ENCODE measurements at places on chromosomes 5 and 9.

DNA sequence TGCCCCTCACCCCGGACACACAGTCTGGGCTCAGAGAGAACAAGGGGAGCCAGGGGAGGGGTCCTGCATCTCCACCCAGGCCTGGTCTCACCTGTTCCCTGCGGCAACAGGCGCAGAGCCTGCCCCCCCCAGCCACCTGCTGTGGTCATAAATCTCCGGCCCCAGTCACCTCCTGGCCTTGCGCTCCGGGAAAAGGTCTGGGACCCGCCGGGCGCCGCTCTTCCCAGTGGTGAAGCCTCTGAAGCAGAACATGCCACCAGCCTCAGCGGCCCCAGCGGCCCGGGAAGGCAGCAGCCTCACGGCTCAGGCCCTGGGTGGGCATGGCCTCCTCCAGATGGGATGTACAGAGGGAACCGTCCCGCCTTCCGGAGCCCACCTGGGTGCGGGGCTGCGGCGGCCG lies 20.6 kb downstream of the NOTCH1 start:
- DNase-seq, result no peak

DNA sequence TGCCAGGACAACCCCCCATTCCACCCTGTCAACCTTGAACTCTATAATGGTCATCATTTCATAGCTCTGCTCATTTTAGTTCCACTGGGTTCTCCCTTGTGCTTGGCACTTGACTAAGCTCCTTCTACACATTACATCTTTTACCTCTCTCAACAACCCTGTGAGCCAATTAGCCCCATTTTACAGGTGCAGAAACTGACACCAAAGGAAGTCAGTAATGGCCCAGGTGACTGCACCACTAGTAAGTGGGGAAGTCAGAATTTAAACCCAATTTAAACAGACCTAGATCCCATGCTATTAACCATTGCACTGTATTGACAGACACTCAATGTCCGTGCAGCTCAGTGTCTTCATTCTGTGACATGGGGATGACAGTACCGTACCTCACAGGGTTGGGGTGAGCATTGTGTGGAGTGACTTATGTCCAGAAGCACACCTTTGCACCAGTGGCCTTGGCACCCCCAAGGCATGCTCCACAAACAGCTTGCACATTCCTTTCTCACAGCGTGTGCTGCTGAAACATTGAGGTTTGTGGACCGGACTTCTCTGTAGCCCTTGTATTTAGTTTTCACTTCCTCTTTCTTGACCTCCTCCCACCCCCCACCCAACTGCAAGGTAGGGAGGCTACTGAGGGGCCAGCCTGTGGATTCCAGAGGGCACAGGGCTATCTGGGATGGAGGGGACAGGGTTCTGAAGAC lies 23.1 kb downstream of the IRF1 start:
- DNase-seq, result no peak

DNA sequence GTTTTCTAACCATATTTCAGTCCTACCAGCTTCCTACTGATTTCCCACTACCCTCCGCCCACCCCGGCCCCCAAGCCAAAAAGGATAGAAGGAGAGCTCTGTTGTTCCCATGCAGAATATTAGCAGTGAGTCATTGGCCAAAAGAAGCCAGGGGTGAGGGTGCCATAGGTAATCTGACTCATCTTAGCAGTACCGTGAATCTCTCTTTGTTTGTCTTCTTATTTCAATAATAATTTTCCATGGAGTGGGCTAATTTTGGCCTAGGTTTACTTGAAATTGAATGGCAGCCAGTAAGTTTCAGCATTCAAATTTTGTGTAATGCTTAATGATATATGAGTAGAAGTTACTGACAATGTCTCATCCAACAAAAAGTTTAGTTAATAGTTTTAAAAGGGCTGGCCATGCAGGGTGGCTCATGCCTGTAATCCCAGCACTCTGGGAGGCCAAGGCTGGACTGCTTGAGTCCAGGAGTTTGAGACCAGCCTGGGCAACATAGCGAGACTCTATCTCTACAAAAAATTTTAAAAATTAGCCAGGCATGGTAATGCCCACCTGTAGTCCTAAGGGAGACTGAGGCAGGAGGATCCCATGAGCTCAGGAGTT lies 74.2 kb downstream of the C9orf152 start:
- DNase-seq, result no peak

DNA sequence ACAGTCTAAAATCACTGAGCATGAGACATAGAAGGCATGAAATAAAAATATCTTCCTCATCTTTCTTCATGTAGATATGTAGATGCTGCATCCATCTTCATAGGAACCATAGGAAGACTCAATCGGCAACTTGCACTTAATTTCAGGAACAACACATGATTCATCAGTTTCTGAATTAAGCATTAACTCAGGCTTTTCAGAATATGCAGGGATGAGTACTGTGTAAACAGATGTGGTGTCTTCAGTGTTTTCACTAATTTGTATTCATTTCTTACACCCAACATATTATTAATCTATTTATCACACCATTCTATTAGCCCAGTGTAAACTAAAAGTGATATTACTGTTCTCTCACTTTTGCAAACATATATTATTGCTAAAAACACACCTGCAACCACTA lies 305.9 kb upstream of the DAB2 start:
- no peak for DNase-seq

DNA sequence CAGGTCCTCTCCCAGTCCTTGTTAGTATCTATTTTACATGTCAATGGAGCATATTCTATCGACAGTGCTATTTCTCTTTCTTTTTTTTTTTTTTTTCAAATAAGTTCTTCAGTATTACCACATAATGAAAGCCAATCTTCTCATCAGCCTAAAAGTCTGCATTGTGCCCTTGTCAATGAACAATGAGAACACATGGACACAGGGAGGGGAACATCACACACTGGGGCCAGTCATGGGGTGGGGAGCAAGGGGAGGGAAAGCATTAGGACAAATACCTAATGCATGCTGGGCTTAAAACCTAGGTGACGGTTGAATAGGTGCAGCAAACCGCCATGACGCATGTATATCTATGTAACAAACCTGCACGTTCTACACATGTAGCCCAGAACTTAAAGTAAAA lies 47.7 kb upstream of the TEX48 start:
- no peak for DNase-seq

GRCh38 chr5:157294407-157295091 lies 28.6 kb downstream of the CYFIP2 start:
- no peak for DNase-seq

DNA sequence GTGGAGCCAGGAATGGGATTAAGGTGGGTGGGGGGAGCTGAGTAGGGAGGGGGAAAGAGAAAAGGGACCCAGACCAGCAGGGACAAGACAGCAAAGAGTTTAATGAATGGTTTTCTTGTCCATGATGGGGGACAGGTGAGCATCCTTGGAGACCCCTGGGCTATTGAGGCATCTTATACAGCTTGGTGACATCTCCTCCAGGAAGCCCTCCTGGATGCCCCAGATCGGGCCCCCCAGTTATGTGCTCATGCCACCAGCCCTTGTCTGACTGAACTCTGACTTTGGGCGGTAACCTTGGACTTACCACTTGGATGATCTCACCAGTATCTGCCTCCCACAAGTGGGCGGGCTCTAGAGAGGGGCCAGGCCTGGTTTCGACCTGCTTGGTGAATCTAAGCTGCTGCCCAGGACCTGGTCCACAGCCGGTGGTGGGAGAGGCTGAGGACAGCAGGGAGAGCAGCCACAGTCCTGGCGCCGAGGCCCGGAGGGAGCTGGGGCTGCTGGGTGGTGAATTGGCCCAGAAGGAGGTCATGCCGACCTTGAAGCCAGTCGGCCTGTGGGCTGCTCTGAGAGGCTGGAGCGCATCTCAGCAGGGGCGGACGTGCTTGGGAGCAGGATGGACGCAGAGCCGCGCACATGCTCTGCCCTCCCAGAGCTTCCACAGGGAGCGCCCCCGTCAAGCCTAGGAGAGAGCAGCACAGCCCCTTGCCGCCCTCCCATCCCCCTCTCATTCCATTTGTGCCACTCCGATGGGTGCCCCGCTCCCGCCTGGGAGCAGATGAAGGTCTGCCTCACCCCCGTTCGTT lies 36.2 kb downstream of the UNC5A start:
- no peak for DNase-seq

- DNase-seq, result no peak
These were observed 41.7 kb downstream of the TMEM161B start for GRCh38 chr5:88226881-88227450.

- DNase-seq, result no peak
These were observed 48.5 kb downstream of the PCSK5 start for GRCh38 chr9:75938946-75939345.

GRCh38 chr5:32439086-32439642 lies 5.4 kb downstream of the ZFR start:
- DNase-seq, result no peak

GRCh38 chr5:61306531-61307131 lies 25.4 kb upstream of the ZSWIM6 start:
- DNase-seq, result peak; percentile 53

DNA sequence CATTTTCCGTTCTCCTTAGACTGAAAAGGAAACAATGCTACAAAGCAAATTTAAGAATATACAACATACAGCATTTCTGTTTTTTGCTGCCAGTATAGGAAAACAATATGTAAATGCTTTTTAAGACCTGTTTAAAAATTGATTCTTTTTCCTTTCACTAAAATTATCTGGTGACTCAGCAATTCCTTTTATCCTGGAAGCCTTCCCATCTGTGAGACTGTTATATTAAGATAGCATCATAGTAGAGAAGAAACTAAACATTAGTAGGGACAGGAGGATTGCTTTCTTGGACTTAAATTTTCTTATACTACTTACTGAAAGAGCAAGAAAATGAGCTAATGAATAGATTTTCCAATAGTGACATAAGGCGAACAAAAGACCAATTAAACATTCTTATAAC lies 30.0 kb upstream of the GPR21 start:
- no peak for DNase-seq

DNA sequence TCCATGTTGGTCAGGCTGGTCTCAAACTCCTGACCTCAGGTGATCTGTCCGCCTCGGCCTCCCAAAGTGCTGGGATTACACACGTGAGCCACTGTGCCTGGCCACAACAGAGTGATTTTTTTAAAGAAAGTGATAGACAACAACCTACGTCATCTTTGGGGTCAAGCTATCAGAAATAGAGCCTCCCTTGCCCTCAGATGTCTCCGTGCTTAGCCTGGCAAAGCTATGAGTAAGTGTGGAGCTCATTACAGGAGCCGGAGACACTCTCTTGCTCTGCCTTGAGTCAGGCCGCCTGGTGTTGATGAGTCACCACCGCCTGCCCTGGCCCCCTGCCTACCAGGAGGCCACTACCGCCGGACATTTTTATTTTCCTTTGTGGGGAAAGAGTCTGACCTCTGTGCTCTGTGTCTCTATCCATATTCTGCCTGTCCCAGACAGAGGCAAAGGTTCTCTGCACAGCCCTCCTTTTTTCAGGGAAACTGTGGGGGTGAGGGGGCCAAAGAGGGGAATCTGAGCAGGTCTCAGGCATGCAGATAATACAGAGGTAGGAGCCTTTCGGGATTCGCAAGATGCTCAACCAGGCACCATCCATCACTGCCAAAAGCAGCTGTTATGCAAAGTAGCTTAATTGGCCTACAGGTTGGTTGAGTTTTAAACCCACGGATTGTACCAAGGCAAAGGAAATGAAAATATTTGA lies 123.7 kb upstream of the CPEB4 start:
- DNase-seq, result no peak

GRCh38 chr9:113501129-113501686 lies 37.7 kb downstream of the RGS3 start:
- DNase-seq, result no peak

GRCh38 chr5:74642543-74642863 lies 2.0 kb upstream of the ENC1 start:
- DNase-seq, result peak; percentile 6

GRCh38 chr9:107269681-107270080 lies 13.4 kb upstream of the RAD23B start:
- no peak for DNase-seq

GRCh38 chr5:15850939-15851341 lies 328.7 kb downstream of the MARCHF11 start:
- DNase-seq, result no peak

DNA sequence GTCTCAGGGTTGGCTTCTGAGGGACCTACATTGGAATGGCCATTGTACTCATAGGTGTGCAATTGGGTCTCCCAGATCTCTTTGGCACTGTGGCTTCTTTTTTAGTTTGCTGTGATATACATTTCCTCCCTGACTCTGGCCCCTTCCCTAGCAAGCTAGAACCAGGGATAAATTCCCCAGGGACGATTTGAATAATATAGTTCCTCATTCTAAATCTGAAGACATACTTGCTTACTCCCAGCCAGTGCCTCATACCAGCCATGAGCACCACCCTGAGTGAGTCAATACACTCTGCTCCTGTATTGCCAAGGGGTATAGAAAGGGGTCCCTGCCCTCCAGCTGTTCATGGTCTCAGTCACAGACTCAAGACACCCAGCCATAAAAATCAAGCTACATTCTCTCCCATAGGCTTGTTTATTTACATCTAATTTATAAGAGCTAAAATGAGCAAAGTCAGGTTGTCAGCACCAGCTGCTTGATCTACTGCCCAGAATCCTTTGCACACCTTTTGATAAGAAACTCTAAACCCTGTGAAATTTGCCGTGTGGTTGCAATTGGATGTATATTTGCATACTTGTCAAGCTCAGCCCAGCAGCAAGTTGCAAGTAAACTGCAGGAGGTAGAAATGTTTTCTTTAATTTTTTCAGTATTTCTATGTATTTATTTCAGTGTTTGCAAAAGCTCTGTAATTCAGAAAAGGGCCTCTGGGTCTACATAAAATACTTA lies 219.9 kb upstream of the IRX1 start:
- DNase-seq, result no peak

DNA sequence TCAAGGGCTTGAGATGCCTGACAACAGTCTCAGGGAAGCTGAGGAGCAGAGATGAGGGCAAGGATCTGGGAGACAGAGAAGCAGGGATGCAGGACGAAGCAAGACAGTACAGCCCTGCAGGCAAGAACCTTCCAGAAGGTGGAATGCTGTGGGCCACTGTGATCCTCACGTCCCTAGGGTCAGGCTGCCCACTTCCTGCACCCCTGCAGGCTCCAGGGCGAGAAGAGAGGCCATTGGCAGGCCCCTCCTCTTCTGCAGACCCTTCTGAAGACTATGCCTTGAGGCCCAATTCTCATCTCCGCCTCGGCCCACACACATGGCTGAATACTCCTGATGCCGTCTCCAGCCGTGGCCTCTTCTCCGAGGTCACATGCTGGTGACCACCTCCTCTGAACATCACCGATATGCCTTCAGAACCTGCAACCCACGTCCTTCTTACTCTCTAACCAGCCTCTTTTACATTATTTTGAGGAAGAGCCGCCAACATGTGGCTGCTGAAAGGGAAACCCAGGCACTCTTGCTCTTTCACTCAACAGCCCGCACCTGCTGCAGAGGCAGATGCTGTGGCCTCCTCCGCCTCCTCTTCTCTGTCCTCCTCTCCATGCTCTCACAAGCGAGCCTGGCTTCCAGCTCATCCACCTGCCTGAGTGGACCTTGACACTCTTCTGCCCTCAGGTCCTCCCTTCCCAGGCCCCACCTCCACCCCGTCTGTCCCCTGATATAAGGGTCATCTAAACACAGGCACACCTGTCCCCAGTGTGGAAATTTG lies 181.5 kb downstream of the IRX2 start:
- DNase-seq, result no peak

Measured in activated CD4-positive, alpha-beta T cell treated with anti-CD3 and anti-CD28 coated beads, Interleukin-2, Interleukin-6, amounts not matched to agents 100 ng/mL and 50 ng/mL, durations not matched to agents 16 hours and 8 hours (primary cell).